ENCODE measurements at places on chromosomes 1 and 21. TPM values are rescaled to one million over a fixed set of nuclear protein-coding genes. Genes with fewer than 3 reads are reported as not detected.

SPRR2F gene
- not detected for total RNA-seq

MFAP2 gene
- 1.8 TPM for total RNA-seq

DNA sequence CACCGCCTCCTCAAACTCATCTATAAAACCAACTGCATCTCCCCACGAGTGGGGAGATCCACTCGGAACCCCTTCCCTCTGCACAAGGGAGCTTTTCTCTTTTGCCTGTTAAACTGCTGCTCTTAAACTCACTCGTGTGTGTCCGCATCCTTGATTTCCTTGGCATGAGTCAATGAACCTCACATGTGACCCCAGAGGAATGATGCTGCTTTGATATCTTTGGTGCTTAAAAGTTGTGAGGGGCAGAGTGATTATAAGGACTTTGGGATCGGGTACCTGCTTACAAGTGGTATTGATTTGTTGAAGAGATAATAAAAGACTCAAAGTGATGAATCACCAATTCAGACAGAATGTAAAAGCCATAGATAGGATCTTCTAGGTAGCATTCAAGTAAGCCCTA is 125.3 kb downstream of the GREM2 start:
- no peak for DNase-seq
- H3K4me1 ChIP-seq = peaks cover 11% of the 10 kb centered on the region
- no peak overlapping the region for H3K4me3 ChIP-seq
- no peaks in the 10 kb centered on the region for H3K36me3 ChIP-seq

DNA sequence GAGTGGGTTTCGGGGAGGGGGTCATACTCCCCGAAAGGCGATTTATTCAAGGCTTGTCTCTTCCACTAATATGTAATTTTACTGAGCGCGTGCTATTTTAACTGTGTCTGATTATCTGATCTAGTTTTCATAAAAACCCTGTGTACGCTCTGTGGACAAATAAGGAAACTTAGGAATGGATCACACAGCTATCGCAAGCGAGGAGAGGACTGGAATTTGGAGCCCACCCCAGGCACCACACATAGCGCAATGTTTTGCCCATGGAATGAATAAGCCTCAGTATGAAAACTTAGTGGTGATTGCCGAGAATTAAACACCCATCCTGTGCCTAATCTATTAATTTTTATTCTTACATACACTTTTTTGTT is 9.8 kb upstream of the RAB42 start:
- H3K27me3 ChIP-seq = no peaks in the 10 kb centered on the region
- peaks cover 15% of the 10 kb centered on the region for H3K4me1 ChIP-seq
- peaks cover 42% of the 10 kb centered on the region for H3K36me3 ChIP-seq
- H3K27ac ChIP-seq = peak overlapping the region; percentile 58

- no peak overlapping the region for H3K4me3 ChIP-seq
- no peak overlapping the region for H3K27ac ChIP-seq
- peaks cover 38% of the 10 kb centered on the region for H3K4me1 ChIP-seq
- DNase-seq = no peak
Observed at GRCh38 chr21:31340942-31341487, 3.0 kb downstream of the TIAM1 start.

DNA sequence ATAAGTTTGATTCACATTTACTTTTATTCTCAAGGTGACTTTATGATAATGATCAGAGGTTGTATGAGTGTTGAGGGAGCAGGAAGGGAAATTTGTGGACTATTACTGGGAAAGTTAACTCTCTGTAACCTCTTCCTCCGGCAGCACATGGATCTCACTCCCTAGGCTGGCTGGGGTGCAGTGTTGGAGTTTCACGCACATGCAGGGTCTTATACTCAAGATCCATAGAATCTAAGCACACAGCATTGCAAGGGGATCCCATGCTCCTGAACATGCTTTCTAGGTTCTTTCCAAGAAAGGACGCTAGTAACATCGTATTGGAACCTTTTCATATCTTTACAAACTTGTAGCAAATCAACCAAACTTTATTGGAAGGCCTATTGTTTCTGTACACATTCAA is 757.6 kb upstream of the TPTE start:
- H3K36me3 ChIP-seq = no peaks in the 10 kb centered on the region
- no peaks in the 10 kb centered on the region for H3K4me1 ChIP-seq
- H3K27me3 ChIP-seq = no peaks in the 10 kb centered on the region
- no peak overlapping the region for H3K4me3 ChIP-seq

GRCh38 chr1:223248770-223249140 is 105.7 kb upstream of the TLR5 start:
- no peaks in the 10 kb centered on the region for H3K4me1 ChIP-seq
- H3K36me3 ChIP-seq = no peaks in the 10 kb centered on the region
- DNase-seq = no peak
- H3K27me3 ChIP-seq = peaks cover 20% of the 10 kb centered on the region

- no peak overlapping the region for H3K4me3 ChIP-seq
- DNase-seq = peak; percentile 46
- H3K36me3 ChIP-seq = no peaks in the 10 kb centered on the region
- H3K27ac ChIP-seq = no peak overlapping the region
Observed at GRCh38 chr1:235946571-235946981, 79.9 kb upstream of the LYST start.

TMEM52 gene
- total RNA-seq = 29.1 TPM

GRCh38 chr1:108897865-108898720 is 21.3 kb downstream of the GPSM2 start:
- peaks cover 14% of the 10 kb centered on the region for H3K4me1 ChIP-seq
- DNase-seq = peak; percentile 80
- H3K4me3 ChIP-seq = no peak overlapping the region
- peaks cover 13% of the 10 kb centered on the region for H3K36me3 ChIP-seq

DNA sequence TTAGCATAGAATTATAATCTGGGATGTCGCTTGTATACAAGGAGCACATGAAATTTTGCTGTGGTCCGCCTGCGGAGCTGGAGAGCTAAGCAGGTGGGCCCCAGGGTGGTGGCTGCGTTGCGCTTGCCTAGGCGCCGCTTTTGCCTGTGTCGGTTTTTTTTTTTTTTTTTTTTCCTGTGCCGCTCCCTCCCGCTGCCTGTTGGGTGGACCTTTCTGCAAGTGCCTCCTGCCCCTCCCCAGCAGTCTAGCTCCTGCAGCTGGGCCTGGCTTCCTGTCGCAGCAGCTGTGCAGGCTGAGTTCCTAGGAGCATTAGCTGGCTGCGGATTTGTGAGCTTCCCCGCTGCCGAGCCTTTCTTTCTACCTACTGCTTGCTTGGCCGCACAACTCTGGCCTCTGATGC is 20.6 kb downstream of the PYHIN1 start:
- no peak overlapping the region for H3K27ac ChIP-seq
- H3K36me3 ChIP-seq = no peaks in the 10 kb centered on the region
- DNase-seq = no peak
- no peaks in the 10 kb centered on the region for H3K4me1 ChIP-seq

DNA sequence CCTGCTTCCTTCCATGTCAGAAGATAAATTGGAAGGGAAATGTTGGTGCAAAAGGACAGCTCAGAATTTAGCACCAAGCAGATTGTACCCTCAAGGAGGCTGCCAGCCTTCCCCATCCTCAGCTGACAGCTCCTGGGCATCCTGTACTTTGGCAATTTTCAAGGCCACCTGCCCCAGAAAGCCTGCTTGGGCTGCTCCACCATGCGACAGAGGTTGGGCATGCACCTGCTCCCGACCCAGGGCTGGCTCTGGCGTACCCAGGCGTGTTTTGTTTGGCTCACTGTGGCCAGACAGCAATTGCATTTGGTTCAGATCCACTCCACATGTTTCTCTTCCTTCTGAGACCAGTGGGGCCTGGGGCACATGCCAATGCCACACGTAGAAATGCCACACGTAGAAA is 547.8 kb downstream of the NPHP4 start:
- peaks cover 22% of the 10 kb centered on the region for H3K27me3 ChIP-seq
- no peak overlapping the region for H3K4me3 ChIP-seq
- no peak overlapping the region for H3K27ac ChIP-seq

DNA sequence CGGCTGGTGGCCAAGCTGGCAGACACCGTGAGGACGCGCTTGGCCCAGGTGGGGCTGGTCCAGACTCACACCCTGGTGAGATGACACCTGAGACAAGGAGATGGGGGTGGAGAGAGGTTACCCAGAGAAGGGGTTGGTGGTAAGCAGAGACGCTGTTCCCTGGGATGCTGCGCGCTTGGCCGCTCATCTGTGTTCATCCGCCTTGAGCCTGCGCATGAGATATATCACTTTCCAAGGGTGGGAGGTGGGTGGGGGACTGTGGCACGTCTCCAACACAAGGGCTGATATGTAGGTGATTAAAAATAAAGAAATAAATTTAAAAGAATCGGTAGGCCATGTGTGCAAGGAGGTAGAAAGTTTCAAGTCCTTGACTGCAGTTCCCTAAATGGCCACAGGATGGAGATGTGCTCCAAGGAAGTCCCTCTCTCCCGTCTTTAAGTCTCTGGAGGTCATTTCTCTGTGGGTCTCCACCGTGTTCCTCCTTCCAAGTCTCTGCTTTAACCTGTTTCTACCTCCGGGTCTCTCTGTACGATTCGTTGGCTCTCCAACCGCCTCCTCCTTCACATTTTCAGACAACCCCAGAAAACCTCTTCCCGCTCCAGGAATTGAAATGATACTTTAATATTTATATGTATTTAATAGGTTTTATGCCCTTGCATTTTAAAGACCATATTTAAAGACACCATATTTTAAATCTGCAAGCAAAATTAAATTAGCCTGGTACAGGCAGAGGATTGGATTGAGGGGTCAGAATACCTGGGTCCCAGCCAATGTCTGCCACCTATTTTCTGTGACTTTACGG is 4.5 kb downstream of the TTC24 start:
- no peaks in the 10 kb centered on the region for H3K27me3 ChIP-seq
- H3K27ac ChIP-seq = no peak overlapping the region
- H3K36me3 ChIP-seq = no peaks in the 10 kb centered on the region
- DNase-seq = peak; percentile 95
- no peak overlapping the region for H3K4me3 ChIP-seq

DNA sequence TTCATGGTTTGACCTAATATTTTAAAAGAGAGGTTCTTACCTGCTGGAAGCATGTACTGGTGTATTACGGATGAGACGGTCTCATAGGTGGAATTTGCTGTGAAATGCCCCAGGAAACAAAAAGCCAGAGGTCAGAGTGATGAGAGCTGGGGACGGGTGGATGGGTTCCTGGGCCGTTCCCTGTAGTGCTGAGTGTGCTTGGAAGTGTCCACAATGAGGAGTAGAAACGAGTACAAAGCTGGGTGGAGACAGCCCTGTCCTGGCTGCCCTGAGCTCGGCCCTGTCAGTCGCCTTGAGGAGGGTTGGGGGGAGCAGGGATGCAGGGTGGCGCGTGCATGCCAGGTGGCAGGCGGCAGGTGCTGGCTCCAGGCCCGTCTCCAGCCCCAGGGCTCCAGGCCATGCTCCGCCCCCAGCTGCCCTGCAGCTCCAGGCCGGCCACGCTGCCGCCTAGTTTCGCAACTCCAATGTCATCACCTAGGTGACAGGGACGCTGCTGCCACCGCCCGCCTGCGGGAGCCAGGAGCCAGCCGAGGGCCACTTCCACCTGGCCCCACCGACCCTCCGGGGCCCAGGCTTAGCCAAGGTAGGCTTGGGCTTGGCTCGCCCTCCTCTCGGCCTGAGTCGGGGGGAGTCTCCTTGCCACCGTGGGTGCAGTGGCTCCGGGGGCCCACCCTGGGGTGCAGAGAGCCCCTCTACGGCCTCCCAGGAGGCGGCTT is 16.4 kb downstream of the TP73 start:
- no peaks in the 10 kb centered on the region for H3K36me3 ChIP-seq
- H3K4me3 ChIP-seq = peak overlapping the region; percentile 31
- no peaks in the 10 kb centered on the region for H3K27me3 ChIP-seq
- peaks cover 14% of the 10 kb centered on the region for H3K4me1 ChIP-seq
- DNase-seq = peak; percentile 87
- no peak overlapping the region for H3K27ac ChIP-seq

GRCh38 chr1:204705888-204706837 is 20.6 kb upstream of the LRRN2 start:
- H3K27ac ChIP-seq = no peak overlapping the region
- no peak overlapping the region for H3K4me3 ChIP-seq
- H3K27me3 ChIP-seq = no peaks in the 10 kb centered on the region
- peaks cover 14% of the 10 kb centered on the region for H3K4me1 ChIP-seq
- no peaks in the 10 kb centered on the region for H3K36me3 ChIP-seq
- no peak for DNase-seq

ABCA4 gene
- 0.29 TPM for total RNA-seq

DNA sequence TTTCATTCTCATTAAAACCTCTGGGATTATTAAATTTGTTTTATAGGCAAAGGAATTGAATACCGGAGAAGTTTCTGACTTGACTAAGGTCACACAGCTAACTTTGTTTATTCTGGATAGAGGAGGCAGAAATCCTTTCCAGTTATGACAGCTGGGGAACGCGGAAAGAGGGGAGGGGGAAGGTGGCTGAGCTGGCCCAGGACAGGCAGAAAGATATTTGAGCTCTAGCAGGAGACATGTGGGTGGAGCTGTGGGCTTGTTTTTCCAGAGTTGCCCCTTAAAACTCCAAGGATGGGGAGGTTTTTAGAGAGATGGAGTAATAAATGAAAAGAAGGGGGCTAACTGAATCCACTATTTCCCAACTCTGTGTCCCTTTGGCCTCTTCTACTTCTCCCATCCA is 27.8 kb downstream of the FOXD2 start:
- no peaks in the 10 kb centered on the region for H3K4me1 ChIP-seq
- peaks cover 45% of the 10 kb centered on the region for H3K27me3 ChIP-seq
- no peaks in the 10 kb centered on the region for H3K36me3 ChIP-seq
- DNase-seq = no peak
- H3K4me3 ChIP-seq = no peak overlapping the region
- H3K27ac ChIP-seq = no peak overlapping the region

CHI3L2 gene
- total RNA-seq = 0.55 TPM

DNA sequence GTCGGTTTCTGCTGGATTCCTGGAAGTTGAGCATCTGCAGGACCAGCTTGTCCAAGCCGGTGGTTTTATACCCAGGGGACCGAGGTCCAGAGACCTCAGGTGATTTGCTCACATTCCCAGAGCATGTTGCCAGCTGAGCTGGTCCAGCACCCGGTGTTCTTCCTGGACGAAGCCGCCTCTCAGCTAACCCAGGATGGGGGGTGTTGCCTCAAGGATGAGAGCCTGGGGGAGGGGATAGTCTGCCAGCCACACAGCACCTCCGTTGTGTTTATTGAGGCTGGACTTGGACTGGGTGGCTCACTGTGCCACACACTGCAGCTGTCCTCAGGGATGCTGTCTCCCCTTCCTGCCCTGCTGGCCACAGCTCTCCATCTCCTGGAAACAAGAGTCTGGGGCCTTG is 1.5 kb downstream of the TMEM201 start:
- H3K27me3 ChIP-seq = no peaks in the 10 kb centered on the region
- no peaks in the 10 kb centered on the region for H3K36me3 ChIP-seq
- H3K27ac ChIP-seq = no peak overlapping the region
- H3K4me3 ChIP-seq = peak overlapping the region; percentile 92
- no peak for DNase-seq
- peaks cover 6% of the 10 kb centered on the region for H3K4me1 ChIP-seq

Measured in PC-3 (cell line).